ENCODE measurements at places on chromosomes 7 and 10.

DNA sequence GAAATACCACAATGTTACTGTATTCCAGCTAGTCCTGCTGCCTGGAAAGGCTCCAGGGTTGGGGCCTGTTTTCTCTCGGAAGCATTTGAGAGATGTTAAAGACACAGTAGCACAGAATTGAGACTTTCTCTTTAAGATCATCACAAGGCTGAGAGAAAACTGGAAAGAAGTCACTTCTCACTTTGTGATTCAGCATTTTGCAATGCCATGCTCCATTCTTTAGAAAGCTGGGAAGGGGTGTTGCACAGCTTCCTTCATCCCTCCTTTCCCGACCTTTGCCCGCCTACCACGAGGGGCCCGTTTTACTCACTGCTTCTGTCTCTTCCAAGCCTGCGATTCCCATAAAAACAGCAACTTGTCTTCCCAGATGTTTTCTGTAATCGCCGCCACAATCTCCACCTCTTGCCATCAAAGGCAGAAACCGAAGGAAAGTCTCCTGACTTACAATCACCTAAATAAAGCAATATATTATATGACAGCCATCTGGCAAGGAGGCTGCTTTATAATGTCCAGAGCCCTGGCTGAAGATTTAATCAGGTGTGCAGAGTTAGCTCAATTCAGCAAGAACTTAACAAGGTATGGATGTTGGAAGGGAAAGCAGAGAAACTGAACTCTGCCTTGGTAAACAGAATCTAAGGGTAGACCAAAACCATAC, 18.9 kb downstream of the NOD1 start:
- DNase-seq, result no peak

DNA sequence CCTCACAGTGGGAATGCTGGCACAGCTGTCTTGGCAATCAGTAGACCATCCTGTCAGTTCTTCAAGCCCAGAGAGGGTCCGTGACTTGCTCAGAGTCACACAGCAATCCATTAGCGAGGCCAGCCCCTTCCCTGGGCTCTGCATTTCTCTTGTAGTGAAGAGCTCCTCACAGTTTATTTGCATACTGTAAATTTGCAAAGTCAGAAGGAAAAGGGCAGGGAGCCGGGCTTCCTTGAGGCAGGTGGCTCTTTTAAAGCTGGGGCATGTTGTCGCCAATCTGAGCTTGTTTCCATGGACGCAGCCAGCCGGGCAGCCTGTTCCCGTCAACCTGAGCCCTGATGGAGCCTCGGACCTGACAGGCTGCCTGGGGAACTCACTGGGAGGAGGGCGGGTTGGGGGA, 123.4 kb downstream of the CUX1 start:
- DNase-seq, result no peak

GRCh38 chr10:86979977-86980448, 11.7 kb downstream of the ADIRF start:
- DNase-seq, result no peak

DNA sequence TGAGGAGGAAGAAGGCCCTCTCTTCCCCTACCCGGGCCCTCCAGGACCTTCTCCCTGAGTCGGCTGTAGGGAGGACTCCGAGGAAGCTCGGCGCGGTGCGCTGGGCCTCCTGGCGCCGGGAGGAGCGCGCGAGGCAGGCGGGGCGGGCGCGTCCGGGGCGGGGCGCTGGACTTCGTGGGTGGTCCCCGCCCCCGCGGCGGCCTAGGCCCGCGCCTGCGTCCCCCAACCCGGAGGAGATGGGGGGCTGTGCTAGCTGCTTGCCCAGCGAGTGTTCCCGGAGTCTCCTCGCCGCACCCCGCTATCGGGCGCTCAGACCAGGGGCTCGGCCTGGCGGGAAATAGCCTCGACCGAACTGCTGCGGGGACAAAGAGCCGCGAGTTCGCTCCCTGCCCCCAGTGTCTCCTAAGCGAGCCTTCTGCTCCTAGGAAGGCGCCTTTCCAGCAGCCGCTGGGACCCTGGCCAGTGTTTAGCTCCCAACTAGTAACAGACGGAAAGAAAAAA, 19.2 kb upstream of the SMO start:
- no peak for DNase-seq

DNA sequence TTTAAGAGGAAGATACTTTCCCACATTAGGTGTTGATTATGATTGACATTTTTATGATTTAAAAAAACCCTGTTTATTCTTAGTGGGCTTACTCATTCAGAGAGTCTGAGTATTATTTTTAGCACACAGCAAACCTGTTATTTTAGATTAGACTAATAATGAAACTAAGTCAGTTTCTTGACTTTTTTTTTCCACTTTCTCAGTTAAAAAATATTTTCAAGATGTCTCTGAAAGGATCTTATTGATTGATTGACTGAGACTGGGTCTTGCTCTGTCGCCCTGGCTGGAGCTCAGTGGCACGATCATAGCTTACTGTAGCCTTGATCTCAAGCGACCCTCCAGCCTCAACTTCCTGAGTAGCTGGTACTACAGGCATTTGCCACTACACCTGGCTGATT, 20.4 kb upstream of the INPP5F start:
- DNase-seq, result no peak

- no peak for DNase-seq
Observed at GRCh38 chr7:143050931-143051330, 1.2 kb upstream of the OR6V1 start.

GRCh38 chr7:148852272-148852671, 31.8 kb downstream of the EZH2 start:
- no peak for DNase-seq

DNA sequence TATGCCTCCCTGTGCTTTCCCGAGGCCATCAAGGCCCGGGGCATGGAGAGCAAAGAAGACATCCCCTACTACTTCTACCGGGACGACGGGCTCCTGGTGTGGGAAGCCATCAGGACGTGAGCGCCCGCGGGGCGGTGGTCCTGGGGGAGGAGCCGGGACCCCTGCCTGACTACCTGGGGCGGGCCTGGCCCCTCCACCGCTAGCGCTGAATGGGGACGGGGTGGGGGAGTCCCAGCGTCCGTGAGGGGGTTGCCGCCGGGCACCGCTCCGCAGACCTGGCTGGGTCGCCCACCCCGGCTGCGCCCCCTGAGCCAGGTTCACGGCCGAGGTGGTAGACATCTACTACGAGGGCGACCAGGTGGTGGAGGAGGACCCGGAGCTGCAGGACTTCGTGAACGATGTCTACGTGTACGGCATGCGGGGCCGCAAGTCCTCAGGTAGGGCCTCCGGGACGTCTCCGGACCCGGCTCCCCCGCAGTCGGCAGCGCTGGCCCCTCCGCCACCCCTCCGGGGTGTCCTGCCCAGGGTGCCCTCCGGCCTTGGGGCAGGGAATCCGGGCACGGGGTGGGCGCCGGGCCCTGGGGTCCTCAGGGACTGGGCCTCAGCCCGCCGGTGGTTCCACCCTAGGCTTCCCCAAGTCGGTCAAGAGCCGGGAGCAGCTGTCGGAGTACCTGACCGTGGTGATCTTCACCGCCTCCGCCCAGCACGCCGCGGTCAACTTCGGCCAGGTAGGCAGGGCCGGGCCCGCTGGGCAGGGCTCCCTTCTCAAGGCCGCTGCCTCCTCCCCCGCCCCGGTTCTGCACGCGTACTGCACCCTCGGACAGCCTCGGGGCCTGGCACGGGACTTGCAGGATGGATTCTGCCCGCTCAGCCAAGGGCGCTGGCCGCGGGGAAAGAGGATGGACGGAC, 69.3 kb downstream of the ALOX5 start:
- DNase-seq, result no peak

DNA sequence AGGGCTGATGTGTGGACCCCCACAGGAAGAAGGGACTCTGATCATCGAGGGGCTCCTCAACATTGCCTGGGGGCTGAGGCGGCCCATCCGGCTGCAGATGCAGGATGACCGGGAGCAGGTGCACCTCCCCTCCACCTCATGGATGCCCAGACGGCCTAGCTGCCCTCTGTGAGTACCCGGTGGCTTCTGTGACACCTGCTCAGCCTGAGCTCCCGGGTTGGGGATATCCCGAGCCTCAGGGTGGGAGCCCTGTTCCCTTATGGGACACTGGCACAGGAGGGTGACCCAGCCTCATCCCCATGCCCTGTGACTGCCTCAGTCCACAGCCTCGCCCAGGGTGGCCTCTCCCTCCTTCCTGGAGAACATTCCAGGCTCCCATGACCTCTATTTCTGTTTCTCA, 3.9 kb upstream of the DEPP1 start:
- DNase-seq, result no peak

GRCh38 chr7:117502331-117502730, 22.5 kb downstream of the CFTR start:
- no peak for DNase-seq

- no peak for DNase-seq
Observed at GRCh38 chr10:113273181-113274163, 279.4 kb upstream of the HABP2 start.

- no peak for DNase-seq
Observed at GRCh38 chr7:44768628-44769371, 20.2 kb downstream of the ZMIZ2 start.

- DNase-seq, result no peak
Observed at GRCh38 chr10:69897999-69898398, 96.3 kb downstream of the COL13A1 start.

GRCh38 chr10:76430061-76430645, 998.7 kb downstream of the LRMDA start:
- no peak for DNase-seq

Measured in T-helper 22 cell (primary cell).